ENCODE measurements at places on chromosomes 16 and 17. TPM values are rescaled to one million over a fixed set of nuclear protein-coding genes. Genes with fewer than 3 reads are reported as not detected.

Gene WFDC1
- total RNA-seq, result not detected

Gene CCL8
- not detected for total RNA-seq

Gene CYGB
- 0.29 TPM for total RNA-seq

Gene CKLF
- total RNA-seq, result 74.2 TPM

Gene GPR142
- total RNA-seq, result not detected

Gene TNP2
- not detected for total RNA-seq

Gene WRAP53
- 14.0 TPM for total RNA-seq

Data from thoracic aorta endothelial cell (primary cell).